HuH-7 (cell line): ENCODE measurements at places on chromosomes 6 and 20.

- no peak for DNase-seq
Measured at GRCh38 chr6:157383471-157383870, 2.5 kb downstream of the ZDHHC14 start.

GRCh38 chr6:49632727-49633126 is 3.9 kb downstream of the RHAG start:
- no peak for DNase-seq

GRCh38 chr6:139764498-139764986 is 390.1 kb upstream of the CITED2 start:
- no peak for DNase-seq

GRCh38 chr6:51640021-51640420 is 447.4 kb downstream of the PKHD1 start:
- DNase-seq: no peak

GRCh38 chr6:26478985-26479278 is 21.2 kb upstream of the BTN1A1 start:
- no peak for DNase-seq

DNA sequence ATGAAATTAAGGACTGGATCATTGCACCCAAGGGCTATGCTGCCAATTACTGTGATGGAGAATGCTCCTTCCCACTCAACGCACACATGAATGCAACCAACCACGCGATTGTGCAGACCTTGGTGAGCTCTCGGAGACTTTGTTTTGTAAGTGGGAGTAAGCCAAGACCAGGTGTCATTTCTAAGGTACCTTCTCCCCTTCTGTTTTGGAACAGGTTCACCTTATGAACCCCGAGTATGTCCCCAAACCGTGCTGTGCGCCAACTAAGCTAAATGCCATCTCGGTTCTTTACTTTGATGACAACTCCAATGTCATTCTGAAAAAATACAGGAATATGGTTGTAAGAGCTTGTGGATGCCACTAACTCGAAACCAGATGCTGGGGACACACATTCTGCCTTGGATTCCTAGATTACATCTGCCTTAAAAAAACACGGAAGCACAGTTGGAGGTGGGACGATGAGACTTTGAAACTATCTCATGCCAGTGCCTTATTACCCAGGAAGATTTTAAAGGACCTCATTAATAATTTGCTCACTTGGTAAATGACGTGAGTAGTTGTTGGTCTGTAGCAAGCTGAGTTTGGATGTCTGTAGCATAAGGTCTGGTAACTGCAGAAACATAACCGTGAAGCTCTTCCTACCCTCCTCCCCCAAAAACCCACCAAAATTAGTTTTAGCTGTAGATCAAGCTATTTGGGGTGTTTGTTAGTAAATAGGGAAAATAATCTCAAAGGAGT is 30.4 kb downstream of the TXNDC5 start:
- no peak for DNase-seq

GRCh38 chr6:10315658-10316372 is 99.1 kb downstream of the TFAP2A start:
- DNase-seq: no peak

DNA sequence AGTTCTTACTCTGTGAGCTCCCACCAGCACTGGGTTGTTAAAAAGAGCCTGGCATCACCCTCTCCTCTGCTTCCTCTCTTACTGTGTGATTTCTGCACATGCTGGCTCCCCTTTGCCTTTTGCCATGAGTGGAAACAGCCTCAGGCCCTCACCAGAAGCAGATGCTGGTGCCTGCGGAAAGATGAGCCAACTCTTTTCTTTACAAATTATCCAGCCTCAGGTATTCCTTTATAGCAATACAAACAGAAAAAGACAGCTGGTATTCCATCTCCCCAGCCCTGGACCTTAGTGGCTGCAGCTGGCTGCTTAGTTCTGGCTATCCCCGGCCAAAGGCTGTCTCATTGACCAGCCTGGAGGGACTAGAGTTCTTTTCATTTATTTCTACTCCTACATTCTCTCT is 129.1 kb downstream of the IMPG1 start:
- DNase-seq: no peak

- no peak for DNase-seq
Measured at GRCh38 chr6:158008864-158009113, 27.1 kb downstream of the SYNJ2 start.

DNA sequence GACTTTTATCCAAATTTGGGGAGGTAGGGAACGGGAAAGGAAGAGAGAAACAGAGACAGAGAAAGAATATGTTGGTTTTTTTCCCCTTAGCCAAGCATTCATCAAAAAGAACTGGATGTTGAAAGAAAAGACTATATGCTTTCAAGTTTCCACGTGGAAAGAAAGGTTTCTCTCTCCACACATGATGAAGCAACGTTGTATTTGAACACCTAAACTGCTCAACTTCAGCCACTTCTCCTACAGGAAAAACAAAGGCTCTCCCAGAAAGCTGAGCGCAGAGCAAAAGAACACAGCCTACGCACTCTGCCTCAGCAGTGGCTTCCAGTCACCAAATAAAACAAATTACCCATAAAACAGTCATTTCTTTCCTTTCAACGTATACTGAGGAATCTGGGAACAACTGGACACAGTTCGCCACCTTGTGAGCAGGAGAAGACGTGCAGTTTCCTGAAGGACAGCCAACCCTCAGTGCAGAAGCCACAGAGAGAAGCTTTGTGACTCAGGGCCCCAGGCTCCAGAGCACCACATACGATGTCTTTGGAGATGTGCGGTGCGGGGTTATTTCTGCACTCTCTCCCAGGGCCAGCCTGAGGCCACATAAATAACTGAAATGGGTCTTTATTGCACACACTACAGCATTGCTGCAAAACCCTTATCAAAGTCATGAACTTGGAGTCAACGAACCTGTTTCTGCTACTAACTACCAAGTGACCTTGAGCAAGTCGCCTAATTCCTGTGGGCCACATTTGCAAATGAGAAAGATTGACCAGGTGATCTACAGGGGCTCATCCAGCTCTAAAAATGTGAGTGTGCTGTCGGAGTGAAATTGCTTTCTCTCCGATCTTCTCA is 10.1 kb downstream of the IL17F start:
- DNase-seq: peak; percentile 40

DNA sequence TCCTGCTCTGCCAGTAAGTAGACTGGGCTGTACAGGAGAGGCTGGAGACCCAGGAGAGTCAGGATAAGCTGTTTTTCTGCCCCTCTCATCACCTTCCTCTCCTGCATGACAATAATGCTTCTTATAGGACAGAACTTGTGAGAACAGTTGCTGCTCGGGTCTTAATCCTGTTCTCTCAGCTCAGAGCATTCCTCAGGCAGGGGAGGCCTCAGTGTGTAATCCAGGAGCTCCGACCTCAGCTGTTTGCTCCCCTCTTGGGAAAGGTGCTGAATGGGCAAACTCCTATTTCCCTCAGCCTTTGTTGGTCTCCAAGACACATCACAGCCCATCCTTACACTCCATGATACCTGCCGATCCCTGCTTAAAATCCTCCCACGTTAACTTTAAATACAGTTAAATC is 134.9 kb upstream of the LRFN2 start:
- DNase-seq: no peak

GRCh38 chr20:3313683-3314065 is 74.7 kb upstream of the SLC4A11 start:
- DNase-seq: no peak

- DNase-seq: no peak
Measured at GRCh38 chr6:158257781-158258180, 54.5 kb upstream of the TULP4 start.

DNA sequence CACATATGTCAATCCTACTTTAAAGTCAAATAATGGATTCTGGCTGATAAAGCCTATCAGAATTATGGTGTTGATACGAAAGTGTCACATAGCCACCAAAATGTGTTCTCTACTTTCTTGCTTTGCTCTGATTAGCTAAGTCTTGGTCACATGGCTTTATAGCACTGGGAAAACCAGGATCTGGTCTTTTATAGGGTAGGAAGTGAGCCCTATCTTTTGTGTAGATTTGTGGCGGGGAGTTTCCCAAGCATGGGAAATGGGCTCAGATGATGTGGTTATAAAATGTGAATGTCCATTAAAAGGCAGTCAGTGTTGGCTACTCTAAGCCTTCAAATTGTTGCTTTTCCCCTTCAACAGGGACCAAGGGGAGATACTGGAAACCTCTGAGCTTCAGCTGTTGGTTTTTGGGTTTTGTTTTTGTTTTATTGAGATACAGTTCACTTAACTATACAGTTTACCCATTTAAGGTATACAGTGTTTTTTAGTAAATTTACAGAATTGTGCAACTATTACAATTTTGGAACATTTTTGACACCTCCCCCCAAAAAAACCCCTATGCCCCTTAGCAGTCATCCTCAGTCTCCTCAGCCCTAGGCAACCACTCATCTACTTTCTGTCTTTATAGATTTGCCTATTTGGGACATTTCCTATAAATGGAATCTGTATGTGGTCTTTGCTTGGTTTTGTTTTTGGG is 12.2 kb downstream of the RRP36 start:
- no peak for DNase-seq

DNA sequence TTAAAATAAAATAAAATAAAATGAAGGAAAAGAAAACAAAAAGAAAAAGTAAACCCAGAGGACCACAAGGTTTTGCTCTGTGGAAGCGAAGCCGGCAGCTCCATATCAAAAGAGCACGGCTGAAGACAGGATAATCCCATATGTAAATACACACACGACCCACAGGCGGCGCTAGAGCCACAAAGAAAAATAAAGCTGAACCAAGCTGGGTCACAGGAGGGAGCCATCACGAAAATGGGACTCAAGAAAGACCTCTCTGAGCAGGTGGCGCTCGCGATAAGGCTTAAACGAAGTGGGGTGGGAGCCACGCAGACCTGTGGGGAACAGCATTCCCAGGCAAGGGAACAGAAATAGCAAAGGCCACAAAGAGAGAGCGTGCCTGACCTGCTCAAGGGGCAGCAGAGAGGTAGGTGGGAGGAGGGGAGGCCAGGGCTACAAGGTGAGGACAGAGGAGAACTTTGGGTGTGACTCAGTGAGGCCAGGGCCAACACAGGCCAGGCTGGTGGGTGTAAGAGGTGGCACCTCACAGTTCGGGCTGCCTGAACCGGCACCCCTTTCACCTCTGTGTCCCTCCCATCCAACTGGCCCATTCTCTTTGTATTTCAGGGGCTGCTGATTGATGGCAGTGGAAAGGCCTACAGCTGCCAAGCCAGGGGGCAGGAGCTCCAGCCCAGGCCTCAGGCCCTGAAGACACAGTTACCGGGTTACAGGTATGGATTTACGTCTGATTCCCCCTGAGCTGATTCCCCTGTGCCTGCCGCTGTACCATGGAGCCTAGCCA is 26.0 kb downstream of the PTGIS start:
- DNase-seq: peak; percentile 83

- DNase-seq: no peak
Measured at GRCh38 chr20:24698706-24699206, 229.3 kb downstream of the SYNDIG1 start.

DNA sequence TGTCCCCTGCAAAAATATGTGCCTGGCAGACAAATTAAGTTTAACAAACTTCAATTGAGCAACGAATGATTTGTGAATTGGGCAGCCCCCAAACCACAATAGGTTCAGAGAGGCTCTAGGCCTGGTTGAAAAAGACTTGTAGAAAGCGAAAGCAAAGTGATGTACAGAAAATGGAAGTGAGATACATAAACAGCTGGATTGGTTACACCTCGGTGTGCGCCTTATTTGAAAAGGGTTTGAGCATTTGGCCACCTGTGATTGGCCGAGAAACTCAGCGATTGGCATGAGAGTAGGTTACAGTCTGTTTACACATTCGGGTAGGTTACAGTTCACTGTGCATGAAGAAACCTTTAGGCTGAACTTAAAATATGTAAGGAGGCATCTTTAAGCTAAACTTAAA is 136.9 kb downstream of the CD83 start:
- no peak for DNase-seq

GRCh38 chr6:92767101-92767500 is 652.3 kb downstream of the EPHA7 start:
- DNase-seq: no peak

- DNase-seq: no peak
Measured at GRCh38 chr6:127453845-127454619, 5.2 kb downstream of the KIAA0408 start.

- DNase-seq: no peak
Measured at GRCh38 chr20:44495802-44496481, 20.3 kb downstream of the TTPAL start.

DNA sequence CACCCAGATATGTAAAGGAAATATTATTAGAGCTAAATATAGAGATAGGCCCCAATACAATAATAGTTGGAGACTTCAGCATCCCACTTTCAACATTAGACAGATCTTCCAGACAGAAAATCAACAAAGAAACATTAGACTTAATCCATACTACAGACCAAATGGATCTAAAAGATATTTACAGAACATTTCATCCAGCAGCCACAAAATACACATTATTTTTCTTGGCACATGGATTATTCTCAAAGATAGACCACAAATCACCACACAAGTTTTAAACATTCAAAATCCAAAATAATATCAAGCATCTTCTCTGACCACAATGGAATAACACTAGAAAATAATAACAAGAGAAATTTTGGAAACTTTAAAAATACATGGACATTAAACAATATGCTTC is 1159.1 kb upstream of the CITED2 start:
- DNase-seq: no peak

DNA sequence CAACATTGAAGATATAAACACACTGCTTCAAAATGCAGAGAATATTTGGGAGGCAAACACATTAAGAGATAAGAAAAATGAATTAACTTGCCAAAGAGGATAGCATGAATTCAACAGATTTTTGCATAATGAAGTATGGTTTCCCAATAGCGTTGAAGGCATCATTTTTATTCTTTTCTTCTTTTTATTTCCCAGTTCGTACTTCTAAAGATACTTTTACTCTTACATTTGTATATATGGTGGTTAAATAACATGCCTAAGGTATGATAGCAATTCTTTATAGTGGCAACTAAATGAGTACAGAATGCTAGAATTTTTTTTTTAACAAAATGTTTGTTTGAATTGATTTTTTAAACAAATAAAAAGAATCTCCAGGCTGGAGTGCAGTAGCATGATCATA is 473.4 kb upstream of the MARCKS start:
- DNase-seq: no peak

DNA sequence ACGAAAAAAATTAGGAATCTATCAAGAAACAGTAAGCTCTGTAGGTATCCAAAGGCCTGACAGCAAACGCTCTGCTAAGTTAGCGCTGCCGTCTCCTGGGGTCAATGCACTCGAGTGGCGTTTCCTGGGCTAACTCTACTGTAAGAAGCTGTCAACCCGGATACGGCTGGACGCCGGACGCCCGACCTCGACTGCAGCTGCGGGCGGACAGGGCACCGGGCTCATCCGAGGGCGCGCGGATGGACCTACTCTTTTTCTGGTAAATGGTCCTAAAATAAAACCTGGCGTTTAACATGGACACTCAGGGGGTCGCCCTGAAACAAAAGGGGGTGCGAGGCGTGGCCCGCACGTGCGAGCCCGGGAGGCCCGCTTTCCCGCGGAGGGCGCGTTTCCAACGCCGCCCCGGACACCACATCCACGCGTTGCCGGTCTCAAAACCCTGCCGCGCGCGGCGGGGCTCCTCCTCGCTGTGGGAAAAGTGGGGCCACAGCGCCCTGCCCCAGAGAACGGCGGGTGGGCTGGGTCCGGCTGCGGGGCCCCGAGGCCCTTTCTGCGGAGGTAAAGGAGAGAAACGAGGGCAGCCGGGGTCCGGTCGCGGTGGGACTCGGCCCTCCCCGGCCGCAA is 537 bp downstream of the TCP1 start:
- peak; percentile 68 for DNase-seq
